ENCODE measurements at places on chromosomes 3 and 15.

GRCh38 chr3:72630969-72631344 lies 217.3 kb downstream of the SHQ1 start:
- DNase-seq = no peak

GRCh38 chr3:158792709-158793108 lies 9.1 kb upstream of the MFSD1 start:
- no peak for DNase-seq

DNA sequence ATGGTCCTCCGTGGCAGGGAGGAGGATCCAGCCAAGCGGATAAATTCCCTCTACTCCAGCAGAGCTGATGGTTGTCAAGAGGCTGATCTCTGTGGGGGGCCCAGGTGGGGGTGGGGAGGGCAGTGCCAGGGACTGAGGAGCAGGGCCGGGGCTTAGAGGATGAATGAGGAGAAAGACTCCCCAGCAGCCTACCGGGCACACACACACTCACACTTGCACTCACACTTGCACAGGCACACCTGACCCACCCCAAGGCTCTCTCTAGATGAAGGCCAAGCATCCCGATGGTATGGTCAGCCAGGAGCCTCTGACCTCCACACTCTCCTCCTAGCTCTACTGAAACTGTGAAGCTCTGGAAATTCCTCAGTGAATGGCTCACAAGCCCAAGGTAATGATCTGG lies 131.3 kb upstream of the PRR20G start:
- no peak for DNase-seq

GRCh38 chr3:45817831-45818522 lies 21.6 kb upstream of the SLC6A20 start:
- no peak for DNase-seq

GRCh38 chr3:132535575-132536441 lies 61.3 kb upstream of the ACKR4 start:
- DNase-seq = no peak

DNA sequence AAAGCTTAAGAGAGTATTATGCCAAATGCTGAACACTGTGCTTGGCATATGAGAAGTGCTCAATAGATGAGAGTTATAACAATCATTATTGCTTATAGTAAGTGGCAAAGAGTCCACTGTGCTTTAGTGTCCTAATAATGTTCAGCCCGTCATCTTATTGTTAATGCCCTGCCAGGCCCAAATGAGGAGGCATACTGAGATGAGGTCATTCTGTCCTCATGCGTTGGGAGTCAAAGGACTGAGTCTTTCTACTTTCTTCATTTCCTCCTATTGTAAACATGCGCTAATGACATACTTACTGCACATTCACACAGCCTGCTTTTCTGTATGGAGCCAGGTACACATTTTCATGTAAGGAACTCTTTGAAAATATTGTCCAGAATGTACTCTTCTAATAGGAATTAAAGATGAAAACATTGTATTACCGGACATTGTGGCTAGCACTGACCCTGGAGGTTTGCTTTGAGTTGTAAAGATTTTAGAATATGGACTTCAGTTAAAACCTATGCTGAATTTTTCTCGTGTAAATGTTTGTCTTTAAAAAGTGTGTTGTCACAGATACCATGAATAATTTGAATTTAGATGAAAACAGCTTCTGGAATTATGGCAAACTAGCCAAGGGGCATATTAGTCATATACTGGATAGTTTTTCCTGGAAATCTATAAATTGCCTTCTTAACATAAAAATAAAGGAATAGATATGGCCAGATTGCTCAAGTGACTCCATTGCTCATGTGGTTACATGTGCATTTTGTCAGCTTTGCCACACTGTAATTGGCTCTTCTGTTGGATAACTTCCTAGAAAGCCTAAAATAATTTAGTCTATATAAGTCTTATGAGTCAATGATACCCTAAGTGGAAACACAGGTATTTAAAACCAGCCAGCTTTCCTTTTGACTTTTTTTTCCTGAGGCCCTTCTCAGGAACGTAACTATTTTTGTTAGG lies 38.3 kb downstream of the KBTBD12 start:
- DNase-seq = no peak

GRCh38 chr15:58190419-58190818 lies 52.2 kb downstream of the AQP9 start:
- no peak for DNase-seq

- DNase-seq = no peak
These were observed 217.1 kb upstream of the TPRG1 start for GRCh38 chr3:188954590-188955208.

- no peak for DNase-seq
These were observed 71.0 kb downstream of the THSD4 start for GRCh38 chr15:71186267-71186666.

DNA sequence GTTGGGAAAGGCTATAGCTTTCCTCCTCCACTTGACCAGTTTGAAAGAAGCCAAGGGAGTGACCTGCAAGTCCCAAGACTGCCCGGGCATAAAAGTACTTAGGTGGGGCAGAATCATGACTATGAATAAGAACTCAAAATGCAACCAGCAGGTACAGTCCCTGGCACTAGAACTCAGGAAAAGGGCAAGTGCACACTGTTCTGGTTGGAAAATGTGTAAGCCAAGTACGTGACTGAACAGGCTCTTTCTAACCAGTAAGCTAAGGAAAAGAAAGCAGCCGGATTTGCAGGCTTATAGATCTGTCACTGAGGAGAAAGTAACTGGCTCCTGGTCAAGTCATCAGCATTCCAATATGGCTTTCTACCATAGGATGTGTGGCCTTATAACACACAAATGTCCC lies 101.2 kb upstream of the SLC4A7 start:
- DNase-seq = no peak

- no peak for DNase-seq
These were observed 15.1 kb downstream of the TTC14 start for GRCh38 chr3:180617049-180617448.

DNA sequence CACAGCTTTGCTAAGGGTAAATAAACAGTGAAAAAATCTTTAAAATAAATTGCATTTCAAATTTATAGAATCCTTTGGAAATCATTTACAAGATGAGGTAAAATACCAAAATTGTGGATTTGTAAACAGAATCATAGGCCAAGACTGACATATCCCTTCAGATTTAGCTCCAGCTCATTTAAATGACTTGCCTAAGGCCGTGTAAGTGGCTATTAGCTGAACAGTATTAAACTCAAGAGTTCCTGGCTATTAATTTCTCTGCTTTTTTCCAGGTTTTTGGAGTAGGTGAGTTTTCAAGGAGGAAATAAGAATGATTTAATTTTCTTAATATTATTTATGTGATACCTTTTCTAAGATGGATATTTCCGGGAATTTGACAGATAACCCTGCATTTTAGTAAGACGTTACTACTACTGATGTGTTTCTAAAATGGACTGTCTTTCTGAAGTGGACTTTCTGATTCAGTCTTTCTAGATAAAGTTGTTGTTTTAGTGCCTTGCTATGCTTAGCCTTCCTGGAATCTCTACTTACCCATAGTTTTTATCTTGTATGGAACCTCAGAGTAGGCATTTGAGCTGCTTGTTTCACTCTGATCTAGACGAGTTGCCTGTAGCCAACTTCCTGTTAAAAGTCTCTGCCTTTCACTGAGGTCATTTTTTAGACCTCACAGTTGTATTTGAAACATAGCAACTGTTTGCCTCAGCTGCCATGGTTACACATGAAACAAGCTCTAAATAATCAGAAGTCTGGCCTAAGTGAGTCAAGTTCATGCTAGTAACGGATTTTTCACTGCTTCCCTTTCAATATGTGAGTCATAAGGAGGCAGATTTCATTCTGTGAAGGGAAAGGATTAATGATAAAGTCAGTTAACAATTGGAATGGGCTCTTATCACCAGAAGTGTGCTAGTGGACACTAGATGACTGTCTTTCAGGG lies 127.0 kb downstream of the KLHL25 start:
- no peak for DNase-seq

GRCh38 chr3:67361770-67362169 lies 292.6 kb downstream of the SUCLG2 start:
- DNase-seq = no peak

DNA sequence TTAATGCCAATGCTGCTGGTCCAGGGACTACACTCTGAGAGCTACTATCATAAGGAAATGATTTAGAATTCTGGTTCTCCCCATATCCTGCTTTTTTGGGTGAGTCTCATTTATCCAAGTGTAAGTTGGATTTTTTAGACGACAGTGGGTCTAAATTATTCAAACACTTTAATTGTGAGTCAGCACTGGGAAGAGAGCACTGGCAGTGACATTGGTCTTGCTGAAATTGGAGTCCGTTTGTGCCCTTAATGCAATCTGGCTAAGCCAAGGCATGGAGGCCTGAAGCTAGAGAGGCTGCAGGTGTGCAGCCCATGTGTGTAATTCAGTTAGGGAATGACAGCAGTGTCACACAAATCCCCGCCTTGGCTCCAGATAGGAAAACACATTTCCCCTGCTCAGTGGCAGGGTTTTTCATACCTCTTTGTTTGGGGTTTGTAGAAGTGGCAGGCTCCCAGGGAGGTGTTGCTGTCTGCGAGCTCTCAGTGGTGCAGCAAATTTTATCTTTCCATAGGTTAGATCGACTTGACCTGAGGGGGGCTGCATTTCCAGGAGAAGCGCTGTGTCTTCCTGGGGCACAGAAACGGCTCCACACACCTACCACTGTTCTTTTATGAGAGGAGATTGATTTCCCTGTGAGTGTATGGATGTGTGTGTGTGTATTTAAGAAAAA lies 197.7 kb downstream of the CD47 start:
- no peak for DNase-seq

GRCh38 chr3:53357458-53357857 lies 10.1 kb upstream of the DCP1A start:
- no peak for DNase-seq

GRCh38 chr15:92164327-92165000 lies 229.2 kb upstream of the ST8SIA2 start:
- no peak for DNase-seq

DNA sequence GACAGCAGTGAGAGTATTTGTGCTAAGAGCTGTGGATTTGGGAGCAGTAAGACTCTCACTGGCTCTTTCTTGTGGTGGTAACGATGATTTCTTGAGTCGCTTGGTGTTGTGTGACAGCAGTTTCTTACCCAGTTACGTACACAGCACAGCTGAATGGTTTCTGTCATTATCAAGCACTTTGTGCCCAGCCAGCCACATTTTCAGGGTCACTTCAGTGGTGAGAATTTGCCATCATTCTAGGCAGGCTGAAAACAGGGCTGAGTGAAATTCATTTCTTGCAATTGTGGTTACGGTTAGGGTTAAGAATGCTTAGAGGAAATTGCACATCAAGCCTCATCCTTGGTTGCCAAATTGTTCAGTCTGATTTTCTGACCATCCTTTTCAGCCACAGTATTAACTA lies 130.1 kb downstream of the RYR3 start:
- DNase-seq = no peak

DNA sequence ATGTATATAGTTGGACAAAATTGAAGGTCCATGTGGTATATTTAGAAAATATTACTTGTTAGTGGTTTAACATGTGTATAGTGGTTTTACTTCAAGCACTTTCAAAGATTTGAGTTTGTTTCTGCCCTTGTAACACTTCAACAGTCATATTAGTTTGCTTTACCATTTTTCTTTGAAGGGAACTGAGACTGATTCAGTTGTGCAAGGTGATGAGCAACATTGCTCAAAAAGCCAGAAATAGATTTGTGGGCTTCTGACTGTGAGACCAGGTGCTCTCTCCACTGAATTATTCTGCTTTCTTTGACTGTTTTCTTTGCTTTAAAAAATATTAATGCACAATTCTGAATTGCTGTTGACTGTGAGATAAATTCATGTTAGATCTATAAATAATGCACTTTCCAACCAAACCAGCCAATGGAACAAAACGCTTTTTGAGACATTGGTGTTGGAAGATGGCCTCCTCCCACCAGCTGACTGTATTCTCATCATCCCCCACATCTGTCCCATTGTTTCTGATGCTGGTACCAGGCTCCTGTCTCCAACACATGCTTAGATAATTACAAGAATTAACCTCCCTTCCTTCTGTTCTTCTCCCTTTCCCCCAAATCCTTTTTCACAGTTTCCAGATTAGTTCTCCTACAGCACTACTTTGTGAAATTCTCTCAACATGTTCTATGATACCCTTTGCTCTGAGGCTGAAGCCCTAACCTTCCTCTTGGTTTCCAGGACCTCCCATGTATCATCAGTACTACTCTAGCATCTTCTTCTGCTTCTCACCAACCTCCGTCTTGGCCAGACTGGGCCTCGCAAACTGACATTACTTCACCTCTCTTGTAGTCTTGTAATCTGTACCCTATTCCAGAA lies 27.9 kb downstream of the PLCL2 start:
- no peak for DNase-seq

DNA sequence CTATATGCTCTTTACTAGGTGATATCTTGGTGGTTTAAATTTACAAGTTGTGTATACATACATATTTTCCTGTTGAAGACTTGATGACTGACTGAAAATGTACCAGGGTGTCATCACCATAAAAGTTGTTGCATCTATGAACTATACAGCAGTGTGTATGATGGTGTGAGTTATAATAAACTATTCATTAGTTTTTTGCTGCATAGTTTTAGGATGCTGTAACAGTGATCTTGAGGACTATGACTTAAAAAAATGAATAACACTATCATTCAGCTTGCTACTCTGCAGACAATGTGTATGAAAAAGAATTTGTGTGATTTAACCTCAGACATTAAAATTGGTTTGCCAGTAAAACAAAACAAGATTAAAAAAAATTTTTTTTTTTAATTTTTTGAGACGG lies 49.0 kb downstream of the UBE2E2 start:
- DNase-seq = no peak

DNA sequence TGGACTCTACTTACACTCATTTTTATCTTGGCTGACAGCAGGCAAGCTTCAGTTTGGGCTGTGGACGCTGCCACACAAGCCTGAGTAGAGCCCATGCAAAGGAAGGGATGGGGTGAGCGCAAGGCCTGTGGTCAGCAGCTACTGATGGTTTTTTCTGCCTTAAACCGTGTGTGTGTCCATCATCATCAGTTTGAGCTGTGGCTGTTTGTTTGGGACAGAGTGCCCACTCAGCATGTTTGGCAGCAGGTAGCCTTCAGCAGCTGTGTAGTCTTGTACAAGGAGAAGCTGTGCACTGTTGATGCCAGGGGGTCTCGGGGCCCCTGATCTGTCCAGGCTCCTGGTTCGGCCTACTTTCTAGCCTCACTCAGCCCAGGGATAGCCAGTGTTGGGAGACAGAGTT lies 3.5 kb downstream of the RBM15B start:
- DNase-seq = no peak

DNA sequence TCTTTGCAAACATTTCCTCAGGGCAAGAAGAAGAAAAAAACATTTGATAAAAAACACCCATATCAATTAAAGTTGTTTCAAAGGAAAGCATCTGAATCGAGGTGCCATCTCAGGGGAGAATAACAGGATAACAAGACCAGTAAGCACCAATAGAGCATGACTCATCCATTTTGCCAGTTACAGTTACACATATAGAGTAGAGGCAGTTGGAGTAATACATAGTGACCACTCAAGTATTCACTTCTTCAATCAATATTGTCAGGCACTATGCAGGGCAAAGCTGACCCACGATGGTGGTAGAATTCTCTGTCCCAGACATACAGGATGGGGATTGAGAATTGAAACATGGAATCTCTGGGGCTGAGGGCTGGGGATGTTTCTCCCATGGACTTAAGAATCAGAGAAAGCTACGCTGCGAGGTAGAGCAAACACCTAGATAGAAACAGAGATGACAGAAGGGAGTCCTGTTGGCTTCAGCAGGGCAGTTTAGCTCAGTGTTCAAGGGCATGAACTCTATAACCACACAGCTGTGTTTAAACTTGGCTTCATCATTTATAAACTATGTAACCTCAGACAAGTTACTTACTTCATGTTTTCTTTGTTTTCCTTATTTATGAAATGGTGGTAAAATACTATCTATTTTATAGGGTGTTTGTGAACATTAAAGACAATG lies 186.4 kb upstream of the NANOGP8 start:
- no peak for DNase-seq

GRCh38 chr3:156187146-156187769 lies 66.9 kb downstream of the KCNAB1 start:
- DNase-seq = no peak

- no peak for DNase-seq
These were observed 45.5 kb downstream of the SSUH2 start for GRCh38 chr3:8599146-8599545.
